Choroid plexus epithelial cell (primary cell): ENCODE measurements at places on chromosomes 7 and 10.

GRCh38 chr7:159013181-159013690, 131.4 kb downstream of the VIPR2 start:
- DNase-seq = no peak

GRCh38 chr7:131726686-131727085, 170.3 kb upstream of the PODXL start:
- DNase-seq = no peak

DNA sequence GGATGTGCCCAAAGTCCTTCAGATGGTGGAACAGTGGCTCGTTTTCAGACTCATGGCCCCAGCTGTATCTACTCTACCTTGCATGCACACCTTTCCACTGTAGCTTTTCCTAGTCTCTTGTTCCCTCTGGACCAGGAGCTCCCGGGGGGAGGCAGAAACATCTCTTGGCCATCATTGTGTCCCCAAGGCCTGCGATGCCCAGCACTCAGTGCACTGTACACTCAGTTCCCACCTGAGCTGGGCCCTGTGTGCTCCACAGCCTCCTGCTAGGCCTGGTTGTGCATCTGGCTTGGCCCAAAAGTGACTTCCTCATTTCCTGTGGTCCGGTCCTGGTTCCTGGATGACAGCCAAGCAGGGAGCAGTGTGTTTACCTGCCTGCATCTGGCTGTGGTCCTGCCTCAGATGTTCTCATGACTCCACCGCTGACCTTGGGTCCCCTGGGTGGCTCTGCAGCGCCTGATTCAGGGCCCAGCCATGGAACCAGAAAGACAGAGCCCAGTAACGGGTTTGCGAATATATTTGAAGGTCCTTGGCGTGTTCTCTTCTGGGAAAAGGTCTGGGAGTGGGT, 9.9 kb upstream of the DOCK1 start:
- DNase-seq = no peak

GRCh38 chr10:18501198-18501597, 150.2 kb downstream of the NSUN6 start:
- DNase-seq = peak; percentile 46

DNA sequence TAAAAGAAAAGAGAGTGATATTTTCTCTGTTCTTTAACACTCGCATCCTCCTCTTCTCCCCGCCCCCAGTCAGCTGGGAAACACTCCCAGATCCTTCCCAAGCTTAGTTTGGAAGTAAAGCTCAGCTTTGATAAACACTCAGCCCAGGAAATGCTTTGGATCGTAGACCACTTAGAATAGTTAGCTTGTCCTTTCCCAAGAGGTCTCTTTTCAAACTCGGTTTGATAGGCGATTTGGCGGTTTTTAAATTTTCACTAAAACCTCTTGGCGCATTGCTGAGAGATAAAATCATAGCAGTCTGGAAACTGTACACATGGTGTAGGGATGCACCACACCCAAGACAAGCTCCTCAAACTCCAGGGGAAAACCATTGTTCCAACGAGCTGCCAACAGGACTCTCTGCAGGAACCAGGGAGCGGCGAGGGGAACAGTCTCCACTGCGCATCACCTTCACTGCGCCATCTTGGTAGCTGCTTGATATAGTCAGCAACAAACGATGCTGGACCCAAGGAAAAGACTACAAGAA, 22.3 kb downstream of the SMURF1 start:
- DNase-seq = no peak
